Aorta (tissue), 5 donors: ENCODE measurements at places on chromosomes 7 and 10. TPM values are rescaled to one million over a fixed set of nuclear protein-coding genes. Genes with fewer than 3 reads are reported as not detected.

WDFY4 gene
- total RNA-seq: 7.3 TPM

ZNF789 gene
- total RNA-seq: 10.5 TPM

DNA sequence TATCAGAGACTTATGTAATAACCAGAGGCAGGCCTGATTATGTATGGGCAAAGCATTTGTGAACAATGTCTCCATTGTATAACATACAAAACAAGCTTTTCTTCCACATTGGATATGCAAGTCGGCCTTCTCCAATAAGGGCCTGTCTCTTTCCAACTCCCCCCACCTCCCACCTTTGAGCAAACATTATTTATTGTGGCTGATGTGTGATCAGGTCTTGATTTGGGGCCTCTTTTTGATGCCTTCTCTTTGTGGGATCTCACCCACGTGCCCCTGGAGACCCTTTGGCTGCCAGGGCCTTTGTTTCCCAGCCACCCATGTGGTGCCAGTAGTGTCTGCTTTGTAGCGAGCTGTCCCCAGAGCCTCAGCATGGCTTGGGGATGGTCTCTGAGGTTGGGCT, 53.0 kb downstream of the TCF7L2 start:
- no peak for DNase-seq

DNA sequence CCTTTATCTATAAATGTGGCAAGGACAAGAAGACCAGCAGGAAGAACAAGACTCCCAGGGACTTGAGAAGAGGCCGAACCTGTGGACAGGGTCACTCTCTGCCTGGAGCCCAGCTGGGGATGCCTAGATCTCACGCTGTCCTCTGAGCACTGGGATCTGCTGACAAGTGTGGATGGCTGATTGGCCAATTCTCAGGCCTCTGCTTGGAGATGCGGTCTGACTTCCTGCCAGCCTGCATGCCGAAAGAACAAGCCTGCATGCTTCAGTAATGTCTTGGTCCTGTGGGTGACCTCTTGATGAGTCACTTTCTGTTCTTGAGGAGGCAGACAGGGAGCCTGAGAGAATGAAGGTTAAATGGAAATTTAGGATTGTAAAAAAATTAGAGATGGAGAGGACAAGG, 84.7 kb downstream of the TMEM178B start:
- no peak for DNase-seq

- no peak for DNase-seq
Observed at GRCh38 chr7:82158327-82158726, 285.2 kb downstream of the CACNA2D1 start.

DNA sequence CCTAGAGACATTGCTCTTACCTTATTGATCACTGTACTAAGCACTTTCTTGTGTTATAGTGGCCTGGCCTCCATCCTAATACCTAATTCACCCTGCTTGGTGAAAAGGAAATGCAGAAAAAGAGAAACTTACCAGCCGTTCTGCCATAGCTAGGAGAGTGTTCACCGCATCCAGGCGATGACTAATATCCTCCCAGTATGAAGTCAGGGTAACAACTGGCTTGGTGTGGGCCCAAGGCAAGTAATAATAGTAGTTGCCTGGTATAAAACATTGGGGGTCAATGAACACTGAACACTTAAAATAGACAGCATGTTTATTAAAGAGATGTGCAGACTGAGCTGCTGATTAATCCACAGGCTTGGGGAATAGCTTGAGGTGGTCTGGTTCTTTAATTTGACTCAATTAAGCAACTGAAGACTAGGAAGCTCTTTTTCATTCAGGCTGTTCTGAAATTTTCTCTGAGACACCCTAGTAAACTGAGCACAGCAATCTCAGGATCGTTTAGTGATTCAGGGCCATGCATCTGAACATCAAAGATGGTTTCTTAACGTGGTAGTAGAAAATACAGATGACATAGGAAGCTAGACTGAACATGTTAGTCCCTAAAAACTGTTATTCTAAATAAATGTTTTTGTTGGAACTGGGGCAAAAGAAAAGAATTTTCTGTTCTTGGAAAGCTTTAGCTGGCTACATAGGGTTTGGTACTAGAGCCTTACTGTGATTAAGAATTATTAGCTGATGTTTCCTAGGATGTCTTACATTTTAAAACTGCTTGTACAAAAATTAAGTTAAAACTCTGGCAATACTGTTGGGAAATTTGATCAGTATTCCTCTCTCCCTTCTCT, 102.2 kb downstream of the MYOF start:
- no peak for DNase-seq

GRCh38 chr10:53453196-53453595, 680.6 kb upstream of the MBL2 start:
- DNase-seq: no peak

DNA sequence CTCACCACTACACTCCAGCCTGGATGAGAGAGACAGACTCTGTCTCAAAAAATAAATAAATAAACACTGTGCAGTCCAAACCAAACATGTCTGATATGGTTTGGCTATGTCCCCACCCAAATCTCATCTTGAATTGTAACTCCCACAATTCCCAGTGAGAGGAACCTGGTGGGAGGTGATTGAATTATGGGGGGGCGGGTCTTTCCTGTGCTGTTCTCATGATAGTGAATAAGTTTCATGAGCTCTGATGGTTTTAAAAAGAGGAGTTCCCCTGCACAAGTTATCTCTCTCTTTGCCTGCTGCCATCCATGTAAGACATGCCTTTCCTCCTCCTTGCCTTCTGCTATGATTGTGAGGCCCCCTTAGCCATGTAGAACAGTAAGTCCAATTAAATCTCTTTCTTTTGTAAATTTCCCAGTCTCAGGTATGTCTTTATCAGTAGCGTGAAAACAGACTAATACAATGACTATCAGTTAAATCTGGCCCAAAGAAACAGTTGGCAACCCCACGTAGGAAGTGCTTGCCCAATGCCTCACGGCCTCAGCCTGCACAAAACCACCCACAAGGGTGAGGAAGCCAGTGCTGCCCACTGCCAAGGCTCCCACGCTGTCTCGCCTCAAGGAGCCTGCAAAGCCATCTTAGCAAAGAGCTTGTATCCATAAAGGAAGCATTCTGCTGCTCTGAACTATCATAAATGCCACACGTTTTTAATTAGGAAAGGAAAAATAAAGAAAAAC, 64.7 kb downstream of the PIK3AP1 start:
- no peak for DNase-seq

DNA sequence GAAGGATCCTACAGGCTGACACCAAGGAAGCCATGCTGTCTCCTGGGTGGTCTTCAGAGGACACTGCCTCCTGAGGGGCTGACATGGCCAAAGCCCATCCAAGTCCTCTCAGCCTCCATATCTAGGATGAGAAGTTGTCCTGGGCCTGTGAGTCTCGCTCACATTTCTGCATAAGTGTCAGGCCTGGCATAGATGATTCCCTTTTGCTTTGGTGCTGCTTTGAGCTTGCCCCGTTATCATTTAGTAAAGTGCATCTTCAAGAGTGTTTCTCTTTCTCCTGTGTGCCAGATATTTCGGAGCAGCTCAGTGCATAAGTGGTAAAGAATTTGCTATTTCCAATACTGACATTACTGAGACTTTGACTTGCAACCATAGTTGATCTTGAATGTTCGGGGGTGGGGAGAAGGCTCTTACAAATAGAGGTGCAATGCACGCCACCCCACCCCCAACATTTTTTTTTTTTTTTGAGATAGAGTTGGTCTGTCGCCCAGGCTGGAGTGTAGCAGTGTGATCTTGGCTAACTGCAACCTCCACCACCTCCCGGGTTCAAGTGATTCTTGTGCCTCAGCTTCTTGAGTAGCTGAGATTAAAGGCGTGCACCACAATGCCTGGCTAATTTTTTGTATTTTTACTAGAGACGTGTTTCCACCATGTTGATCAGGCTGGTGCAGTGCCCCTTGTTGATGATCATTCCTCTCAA, 9.1 kb downstream of the PTER start:
- DNase-seq: no peak

ACHE gene
- total RNA-seq: 2.6 TPM

ZNF503 gene
- total RNA-seq: 15.7 TPM

DNA sequence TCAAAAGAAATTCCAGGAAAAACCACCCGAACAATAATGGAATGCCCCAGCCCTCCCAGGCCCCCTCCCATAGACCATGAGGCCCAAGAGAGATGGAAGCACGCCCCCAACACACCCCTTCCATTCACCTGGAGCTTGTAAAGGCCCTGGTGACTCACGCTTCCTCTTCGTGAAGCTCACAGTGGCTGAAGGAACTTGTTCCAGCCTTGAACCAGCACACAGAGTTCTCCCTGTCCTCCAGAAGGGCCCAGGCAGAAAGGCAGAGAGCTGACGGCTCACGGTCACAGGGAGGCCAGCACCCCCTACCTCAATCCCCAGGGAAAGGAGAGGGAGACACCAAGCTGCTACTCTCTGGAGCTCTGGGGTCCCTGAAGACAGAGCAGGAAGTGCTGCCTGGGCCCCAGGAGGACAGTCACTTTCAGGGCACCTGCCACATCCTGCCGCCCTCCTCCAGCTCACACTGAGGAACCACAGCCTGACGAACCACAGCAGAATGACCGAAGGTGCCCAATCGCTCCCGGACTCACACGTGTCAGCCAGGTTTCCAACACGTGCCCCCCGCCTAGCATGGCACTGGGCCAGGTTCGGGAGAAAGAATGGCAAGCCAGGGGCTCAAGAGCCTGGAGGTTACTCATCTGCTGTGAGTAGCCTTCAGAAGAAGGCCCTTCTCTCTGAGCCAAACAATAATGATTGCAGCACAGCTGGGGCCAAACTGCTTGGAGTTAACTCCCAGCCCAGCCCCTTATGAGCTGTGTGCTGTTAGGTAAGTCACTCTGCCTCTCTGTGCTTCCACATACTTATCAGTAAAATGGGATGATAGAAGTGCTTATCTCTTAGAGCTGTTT, 52.8 kb downstream of the DLG5 start:
- DNase-seq: no peak

PAXIP1 gene
- total RNA-seq: 6.3 TPM

DNA sequence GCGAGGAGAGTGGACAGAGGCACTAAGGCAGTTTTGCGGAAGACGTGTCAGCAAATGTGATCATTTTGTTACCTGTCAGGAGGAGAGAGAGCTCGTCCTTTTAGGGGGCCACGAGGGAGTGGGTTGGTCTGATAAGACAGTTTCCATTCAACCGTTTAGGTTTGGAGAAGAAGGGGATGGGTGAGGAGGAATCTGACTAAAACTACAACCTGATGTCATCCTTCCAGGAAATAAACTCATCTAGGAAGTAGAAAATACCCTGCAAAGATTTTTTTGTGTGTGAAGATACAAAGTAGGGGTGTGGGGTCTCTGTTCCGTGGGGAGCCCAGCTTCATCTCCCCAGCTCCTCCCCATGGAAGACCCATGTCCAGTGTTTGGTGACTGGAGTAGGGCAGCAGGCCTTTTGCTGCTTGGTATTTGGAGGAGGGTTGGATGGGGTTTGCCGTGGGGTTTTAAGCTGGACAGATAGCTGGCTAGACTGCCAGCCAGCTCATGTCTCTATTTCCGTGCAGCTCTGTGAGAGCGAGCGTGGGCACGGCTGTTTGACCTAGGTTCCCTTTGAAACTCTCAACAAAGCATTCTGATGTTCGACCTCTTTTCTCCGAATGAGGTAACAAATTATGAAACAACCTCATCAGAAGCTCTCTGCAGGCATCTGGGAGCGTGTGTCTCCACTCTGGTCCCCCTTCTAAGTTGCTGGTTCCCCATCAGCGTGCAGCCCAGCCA, 136.0 kb upstream of the TCF7L2 start:
- DNase-seq: no peak

GRCh38 chr7:131040467-131040932, 287.2 kb upstream of the MKLN1 start:
- no peak for DNase-seq

DNA sequence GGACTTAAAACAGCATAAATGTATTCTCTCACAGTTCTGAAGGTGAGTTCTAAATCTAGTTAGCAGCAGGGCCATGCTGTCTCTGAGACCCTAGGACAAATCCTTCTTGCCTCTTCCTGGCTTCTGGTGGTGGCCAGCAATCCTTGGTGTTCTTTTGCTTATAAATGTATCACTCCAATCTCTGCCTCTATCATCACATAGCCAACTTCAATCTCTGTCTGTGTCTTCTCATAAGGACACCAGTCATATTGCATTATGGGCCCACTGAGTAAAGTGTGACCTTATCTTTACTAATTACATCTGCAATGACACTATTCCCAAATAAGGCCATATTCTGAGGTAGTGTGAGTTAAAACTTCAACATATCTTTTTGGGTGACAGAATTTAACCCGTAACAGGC, 778.9 kb downstream of the KCNMA1 start:
- DNase-seq: no peak

CYP3A7 gene
- not detected for total RNA-seq

- no peak for DNase-seq
Observed at GRCh38 chr10:102401342-102401654, 5.8 kb downstream of the NFKB2 start.

- no peak for DNase-seq
Observed at GRCh38 chr7:127879436-127879835, 151.8 kb downstream of the LRRC4 start.

PPP1R17 gene
- total RNA-seq: not detected

GRCh38 chr7:129959471-129960203, 6.9 kb upstream of the UBE2H start:
- no peak for DNase-seq

GRCh38 chr7:92266415-92267241, 20.9 kb downstream of the ANKIB1 start:
- DNase-seq: no peak

BCAP29 gene
- 96.1 TPM for total RNA-seq

DNA sequence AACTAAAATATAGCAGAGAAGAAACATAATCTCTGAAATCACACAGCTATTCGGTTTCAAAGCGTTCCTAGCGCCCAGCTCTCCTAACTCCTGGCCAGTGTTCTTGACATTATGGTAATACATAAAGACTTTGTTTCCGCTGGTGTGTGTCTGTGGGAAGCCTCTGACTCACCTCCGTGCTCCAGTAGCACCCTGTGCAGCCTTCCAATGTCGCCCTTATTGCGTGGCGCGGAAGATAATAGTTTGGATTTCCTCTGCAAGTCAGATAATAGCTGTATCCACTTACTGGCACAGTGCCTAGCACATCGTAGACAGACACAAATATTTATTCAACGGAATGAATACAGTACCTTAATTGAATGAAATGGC, 570 bp downstream of the BMS1 start:
- DNase-seq: no peak

PWWP2B gene
- 8.7 TPM for total RNA-seq

- no peak for DNase-seq
Observed at GRCh38 chr7:32170838-32171237, 100.6 kb upstream of the PDE1C start.
